ENCODE measurements at places on chromosomes 3 and 15.

GRCh38 chr3:36944641-36945270 lies at the start of gene TRANK1:
Gene TRANK1, minus strand, starts transcription at chr3:36945054. Its CDS starts 245 bp downstream, at chr3:36944809.
- peak; percentile 60 for DNase-seq

GRCh38 chr3:161471211-161471610 lies 25.4 kb upstream of the OTOL1 start:
- no peak for DNase-seq

- no peak for DNase-seq
Measured at GRCh38 chr15:99628374-99629001, 62.7 kb downstream of the MEF2A start.

DNA sequence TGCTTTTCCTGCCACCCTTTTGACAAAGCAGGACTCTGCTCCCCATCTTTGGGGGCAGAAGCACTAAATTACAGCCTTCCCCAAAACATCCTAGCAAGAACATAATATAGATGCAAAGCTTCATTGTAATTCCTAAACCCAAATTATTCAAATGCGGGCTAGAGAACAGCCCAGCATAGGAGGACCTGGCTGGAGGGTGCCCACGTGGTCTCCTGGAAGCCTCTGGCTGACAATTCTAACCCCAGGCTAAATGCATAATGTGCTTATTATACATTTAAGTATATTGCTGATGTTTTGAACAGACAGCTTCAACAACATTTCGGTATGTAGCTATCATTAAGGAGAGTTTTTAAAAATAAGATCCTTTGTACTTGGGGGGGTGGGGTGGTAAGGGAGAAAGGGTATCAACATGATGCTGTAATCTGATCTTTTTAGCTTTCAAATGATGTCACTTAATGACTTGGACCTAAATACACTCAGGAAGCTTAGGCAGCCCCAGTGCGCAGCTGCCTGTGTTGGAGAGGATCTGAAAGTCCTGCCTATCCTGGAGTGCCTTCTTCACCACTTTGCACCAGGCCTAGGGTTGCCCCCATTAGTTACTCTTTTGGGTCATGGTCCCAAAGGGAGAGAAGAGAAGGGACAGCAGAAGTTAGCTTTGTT lies 57.2 kb upstream of the USP3 start:
- no peak for DNase-seq

GRCh38 chr3:40128166-40128565 lies 181.3 kb upstream of the EIF1B start:
- no peak for DNase-seq

DNA sequence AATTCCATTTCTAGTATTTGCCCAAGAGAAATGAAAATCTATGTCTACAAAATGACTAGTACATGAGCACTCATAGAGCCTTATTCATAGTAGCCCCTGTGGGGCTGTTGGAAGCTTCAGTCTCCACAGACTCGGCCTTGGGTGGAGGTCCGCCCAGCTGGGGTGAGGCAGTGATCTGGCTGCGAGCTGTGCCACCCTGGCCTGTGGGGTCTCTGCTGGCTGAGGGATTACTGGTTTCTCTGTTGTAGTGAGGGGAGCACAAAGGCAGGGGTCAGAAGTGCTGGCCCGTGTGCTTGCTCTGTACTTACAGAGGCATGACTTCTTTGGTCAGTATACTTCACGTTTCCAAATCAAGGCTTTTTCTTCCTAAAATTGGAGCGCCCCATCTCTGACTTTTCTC lies 158.2 kb downstream of the CHDH start:
- DNase-seq = no peak

GRCh38 chr3:166818464-166818863 lies 561.6 kb downstream of the ZBBX start:
- no peak for DNase-seq

DNA sequence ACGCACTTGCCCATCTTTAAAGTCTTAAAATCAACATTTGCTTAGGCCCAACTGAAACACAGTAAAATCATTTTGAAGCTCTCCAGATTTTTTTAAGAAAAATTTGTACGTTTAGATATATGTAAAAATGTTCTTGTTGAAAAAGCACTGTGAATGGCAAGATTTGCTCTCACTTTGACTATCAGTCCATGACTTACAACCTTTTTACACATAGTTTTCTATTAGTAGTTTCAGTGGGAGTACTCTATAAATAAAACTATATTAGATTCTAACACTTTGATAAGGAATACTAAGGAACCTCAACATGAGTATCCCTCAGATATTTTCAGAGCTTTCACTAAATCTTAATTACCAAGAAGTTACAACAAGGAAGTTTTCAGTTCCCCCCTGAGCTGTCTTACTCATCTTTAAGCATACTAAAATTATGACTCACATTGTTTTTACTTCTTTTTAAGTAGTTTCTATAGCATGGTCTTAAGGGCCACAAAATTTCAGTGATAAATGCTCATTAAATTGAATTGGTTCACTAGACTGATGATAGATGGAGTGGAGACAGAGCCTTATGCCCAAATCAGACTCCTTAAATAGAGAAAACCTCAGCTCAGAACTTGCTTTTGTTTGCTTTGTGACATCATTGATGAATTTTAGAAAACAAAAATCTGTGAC lies 31.6 kb upstream of the RAP2B start:
- peak; percentile 64 for DNase-seq

- DNase-seq = no peak
Measured at GRCh38 chr3:12993517-12994356, 79.5 kb downstream of the IQSEC1 start.

DNA sequence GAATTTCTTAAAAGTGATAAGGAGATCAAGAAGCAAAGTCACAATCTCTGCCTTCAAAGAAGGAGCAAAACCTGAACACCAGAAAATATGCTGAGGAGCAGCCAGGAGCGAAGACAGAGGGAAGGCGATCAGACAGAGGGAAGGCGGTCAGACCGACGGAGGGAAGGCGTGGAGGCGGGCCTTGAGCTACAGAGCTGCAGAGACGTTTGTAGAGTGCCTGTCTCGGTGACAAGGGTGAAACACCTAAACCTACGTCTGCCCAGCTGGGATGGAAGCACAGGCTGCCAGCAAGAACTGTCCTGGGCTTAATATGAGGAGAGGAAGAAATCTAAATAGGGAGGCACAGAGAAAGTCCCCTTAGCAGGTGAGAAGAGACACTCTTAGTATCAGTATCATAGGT lies 476.0 kb downstream of the OCA2 start:
- DNase-seq = no peak

DNA sequence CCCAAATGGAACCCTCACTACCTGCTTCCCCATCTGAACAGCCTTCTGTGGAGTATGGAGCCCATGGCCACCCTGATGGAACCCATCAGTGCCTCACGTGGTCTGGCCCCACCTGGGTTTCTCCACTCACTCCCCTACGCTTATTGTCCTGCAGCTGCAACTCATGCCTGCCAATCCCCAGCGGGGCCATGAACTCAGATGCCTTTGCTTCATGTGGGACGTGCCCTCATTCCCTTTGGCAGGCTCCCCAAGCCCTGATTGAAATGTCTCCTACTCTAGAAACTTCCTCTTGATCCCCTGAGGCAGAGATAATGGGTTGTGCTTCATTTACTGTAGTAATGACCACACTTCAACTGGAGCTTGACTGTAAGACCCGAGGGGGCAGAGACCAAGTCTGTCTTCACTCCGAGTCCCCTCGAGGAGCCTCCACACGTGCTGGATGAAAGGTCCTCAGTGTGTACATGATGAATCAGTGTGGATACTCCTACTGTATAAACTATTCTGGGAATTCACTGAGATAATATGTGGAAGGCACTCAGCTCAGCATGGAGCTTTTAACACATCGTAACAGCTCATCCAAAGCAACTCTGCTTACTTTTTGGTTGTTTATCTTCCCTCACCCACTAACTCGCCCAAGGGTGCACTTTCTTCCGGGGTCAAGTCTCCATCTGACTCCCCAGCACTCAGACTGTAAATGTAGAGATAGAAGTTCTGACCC lies 232.8 kb upstream of the BHLHE40 start:
- peak; percentile 14 for DNase-seq

DNA sequence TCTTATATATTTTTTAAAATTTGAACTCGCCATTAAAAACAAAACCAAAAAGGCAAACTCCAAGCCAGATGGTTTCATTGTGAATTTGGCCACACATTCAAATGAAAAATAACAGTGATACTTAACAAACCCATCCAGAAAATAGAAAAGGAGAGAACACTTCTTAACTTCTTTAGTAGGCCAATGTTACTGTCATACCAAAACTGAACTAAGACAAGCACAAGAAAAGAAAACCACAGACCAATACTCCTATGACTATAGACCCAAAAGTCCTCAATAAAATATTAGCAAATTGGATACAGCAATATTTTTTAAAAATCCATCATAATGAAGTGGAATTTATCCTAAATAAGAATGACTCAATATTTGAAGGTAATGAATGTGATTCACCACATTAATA lies 73.5 kb upstream of the ALDH1A3 start:
- no peak for DNase-seq

Data from AG10803 (cell line).